ENCODE measurements at places on chromosomes 3 and 15.

- DNase-seq = no peak
Measured at GRCh38 chr3:28682121-28682520, 333.5 kb upstream of the AZI2 start.

GRCh38 chr15:38275959-38276358 is 23.3 kb downstream of the SPRED1 start:
- DNase-seq = no peak

GRCh38 chr3:195883801-195884200 is 24.6 kb downstream of the TNK2 start:
- DNase-seq = no peak

- DNase-seq = no peak
Measured at GRCh38 chr3:168455814-168456213, 360.1 kb upstream of the GOLIM4 start.

DNA sequence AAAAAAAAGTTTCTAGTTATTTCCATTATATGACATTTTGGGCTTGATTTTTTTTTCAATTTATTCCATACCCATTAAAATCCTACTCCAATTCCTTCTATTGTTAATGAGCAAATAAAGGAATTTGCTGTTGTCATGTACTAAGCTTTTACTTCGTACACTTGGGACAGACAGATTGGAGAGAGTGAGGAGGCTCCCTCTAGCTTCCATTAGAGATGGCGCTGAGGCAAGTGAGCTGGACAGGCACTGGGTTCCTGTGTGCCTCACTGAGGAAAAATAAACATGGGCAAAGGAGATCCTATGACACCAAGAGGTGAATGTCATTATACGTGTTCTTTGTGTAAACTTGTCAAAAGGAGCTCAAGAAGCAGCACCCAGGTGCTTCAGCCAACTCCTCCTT is 441.1 kb upstream of the MDFIC2 start:
- no peak for DNase-seq

GRCh38 chr3:105516972-105517371 is 150.3 kb downstream of the ALCAM start:
- peak; percentile 61 for DNase-seq

DNA sequence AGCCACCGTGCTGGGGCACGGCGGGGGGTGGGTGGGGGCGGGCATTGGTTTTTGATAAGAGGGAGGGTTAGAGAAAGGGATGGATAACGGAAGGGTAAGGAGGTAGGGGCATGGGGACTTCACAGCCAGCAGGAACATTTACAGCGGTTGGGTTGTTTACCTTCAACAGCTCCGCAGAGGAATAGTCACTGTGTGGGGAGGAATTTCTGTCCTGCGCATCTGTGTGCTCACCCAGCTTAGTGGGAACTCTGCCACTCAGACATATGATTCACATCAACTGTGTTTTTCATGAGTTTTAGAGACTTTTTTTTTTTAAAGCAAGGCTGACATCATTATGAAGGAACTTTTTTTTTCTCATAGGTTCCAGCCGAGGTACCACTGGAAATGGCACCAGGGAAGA is 19.6 kb downstream of the CHRD start:
- DNase-seq = no peak

DNA sequence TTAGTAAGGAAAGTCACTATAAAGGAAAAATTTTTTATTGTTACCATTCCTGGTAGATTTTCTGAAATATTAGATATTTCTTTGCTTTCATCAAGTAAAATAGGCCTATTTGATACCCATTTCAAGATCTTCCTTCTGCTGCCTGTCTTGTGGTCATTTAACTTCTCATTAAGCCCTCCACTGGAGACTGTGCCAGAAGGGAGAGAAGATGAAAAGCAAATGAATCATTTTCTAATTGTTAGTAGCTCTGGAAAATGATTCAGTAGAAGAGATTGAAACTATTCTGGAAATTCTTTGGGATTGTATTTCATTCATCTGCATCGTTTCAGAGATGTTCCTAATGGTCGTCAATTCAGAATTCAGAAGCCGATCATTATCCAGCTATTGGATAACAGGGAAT is 3.2 kb downstream of the KCTD6 start:
- no peak for DNase-seq

- DNase-seq = no peak
Measured at GRCh38 chr3:109346770-109347295, 9.5 kb upstream of the DPPA4 start.

DNA sequence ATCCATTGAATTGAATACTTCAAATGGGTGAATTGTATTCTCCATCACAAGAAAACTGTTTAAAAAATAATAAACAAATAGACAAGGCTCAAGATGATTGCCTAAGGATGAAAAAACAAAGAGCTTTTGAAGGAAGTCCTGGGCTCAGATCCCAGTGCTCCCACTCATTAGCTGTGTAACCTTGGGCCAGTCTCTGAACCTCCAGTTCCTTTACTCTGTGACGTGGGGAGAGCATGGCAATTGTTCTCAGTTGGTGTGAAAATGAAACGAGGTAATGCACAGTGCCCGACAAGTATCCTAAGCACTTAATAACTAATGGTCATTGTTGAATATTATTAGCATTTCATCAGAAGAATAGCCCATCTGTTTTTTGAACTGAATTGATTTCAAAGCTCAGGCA is 40.7 kb downstream of the TNIK start:
- DNase-seq = peak; percentile 49

DNA sequence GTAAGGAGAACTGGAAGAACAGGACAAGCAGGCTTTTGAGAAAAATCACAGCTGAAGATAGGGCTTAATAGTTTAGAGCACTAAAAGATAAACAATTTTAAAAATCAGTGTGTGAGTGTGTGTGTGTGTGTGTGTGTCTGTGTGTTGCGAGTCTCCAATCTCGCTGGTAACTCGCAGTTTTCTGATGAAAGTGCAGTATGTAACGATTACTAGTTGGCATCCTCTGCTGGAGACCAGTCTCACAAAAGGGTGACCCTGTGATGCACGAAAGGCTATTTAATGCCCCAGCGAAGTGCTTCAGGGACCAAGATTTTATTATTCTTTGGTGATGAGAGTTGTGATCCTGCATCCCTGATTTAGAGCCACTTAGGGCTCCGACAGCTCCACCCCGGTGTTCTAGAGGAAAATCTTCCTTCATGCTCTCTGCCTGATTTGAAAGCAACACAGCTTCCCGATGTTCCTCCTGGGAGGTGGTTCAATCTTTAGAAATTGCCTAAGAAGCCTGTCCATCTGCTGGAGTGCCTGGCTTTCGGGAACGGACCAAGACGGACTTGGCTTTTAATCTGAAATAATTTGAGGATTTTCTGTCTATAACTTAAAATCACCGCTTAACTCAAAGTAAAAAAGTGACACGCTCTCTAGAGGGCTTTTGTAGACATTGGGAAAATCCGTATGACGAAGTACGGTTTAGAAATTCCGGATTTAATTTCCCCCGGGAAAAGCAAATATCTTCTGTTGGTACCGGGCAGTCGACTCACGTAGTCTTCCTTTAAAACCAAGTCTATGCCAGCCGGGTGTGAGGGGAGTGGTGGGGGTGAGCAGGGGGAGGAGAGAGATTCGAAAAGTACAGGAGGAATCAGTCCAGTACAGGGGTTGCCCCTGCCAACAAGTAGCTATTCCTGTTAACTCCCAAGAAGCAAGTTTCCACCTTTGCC is 1.1 kb upstream of the ALCAM start:
- DNase-seq = peak; percentile 69

DNA sequence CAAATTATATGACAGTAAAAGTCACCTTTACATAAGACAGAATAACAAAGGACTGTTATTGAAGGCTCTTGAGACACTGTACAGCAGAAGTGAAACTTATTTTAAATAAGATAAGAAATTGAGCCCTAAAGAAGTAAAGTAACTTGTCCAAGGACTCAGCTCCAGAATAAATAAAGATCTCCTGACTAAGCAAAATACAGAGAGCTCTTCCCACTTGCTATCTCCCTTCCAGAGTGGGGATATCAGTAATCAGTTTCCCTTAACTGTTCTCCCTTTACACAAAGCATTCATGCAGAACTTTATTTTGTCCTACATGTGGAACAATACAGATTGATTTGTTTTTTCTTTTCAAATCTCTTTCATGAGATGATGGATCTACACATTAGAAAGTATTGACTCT is 129.5 kb upstream of the BHLHE40 start:
- DNase-seq = no peak

DNA sequence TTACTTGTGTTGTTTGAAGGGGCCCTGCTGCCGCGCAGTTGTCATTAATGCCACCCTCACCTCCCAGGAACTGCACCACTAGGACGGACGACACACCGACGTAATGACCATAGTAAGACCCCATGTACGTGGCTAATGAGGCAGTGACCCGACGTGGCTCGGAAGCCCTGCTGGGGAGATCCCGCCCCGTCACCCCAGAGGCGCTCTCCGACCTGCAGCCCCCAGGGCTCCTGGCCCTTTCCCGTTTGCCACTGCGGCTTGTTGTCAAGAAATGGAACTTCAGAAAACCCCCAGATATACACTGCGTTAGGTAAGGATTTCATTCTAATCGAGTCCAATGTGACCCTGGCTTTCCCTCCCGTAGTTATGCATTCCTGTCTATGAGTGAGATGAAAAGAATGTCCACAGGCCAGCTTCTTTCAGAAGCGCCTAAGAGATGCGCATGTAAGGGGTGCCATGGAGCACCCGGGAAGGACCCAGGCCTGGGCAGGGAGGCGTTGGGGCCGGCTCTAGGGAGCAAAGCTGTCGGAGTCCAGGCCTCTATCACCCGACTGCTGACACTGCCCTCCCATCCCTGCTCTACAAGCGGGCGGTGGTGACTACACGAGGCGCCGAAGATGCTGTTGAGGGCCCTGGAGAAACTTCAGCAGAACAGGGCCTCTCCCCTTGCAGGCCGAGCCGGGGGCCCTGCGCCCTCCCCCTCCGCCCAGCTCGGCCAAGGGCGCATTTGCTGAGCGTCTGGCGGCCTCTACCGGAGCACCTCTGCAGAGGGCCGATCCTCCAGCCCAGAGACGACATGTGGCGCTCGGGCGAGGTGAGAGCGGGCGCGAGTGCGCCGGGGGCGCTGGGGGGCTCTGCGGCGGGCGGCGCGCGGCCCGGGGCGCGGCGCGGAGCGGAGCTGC is at the start of gene GABRA5:
GABRA5 (plus strand) TSS at position 765 of the 902 bp plus-strand sequence. CDS start 2,187 bp downstream, outside the sequence.
- DNase-seq = peak; percentile 19

DNA sequence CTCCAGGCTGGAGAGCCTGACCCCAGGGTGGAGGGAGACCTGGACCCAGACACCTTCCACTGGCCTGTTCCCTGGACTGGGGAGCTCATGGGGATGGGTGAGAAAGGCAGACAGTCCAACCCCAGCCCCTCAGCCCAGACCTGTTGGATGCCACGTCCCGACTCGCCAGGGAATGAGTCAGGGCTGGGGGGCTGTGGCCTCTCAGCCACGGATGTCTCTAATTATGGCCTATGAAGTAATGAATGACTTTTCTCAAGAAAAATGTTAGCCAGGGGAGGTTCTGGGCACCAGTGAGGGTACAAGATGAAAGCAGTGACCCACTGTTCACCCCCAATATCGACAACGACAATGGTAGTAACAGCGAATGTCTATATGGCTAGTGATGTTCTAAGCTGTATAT is 107.0 kb upstream of the RPL32 start:
- no peak for DNase-seq

DNA sequence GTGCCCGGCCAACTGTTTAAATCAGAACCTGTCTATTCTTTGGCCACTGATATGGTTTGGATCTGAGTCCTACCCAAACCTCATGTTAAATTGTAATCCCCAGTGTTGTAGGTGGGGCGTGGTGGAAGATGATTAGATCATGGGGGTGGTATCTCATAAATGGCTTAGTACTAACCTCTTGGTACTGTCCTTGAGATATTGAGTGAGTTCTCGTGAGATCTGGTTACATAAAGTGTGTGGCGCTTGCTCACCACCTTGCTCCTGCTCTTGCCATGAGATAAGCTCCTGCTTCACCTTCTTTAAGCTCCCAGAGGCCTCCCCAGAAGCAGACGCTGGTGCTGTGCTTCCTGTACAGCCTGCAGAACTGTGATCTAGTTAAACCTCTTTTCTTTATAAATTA is 42.4 kb downstream of the REC114 start:
- DNase-seq = no peak

GRCh38 chr3:196639483-196640296 is at the start of gene NRROS:
NRROS (plus strand) TSS chr3:196639694; CDS start chr3:196654540, 14,846 bp downstream.
- peak; percentile 67 for DNase-seq

GRCh38 chr3:184540777-184541681 is 20.6 kb upstream of the EPHB3 start:
- no peak for DNase-seq

DNA sequence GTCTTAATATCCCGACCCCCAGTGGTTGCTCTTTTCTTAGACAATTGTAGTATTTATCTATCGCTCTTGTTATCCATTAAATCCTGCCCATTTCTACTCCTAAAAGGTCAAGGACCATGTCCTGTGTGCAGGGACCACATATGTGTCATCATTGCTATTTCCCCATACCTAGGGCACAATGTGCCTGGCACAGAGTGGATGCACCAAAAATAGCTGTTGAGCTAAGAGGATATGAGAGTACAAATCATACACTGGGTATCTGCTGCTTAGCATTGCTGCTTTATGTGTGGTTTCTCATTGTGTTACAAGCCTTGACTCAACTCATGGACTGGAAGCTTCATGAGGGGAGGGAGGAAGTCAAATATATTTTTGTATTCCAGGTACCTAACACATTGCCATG is 3.4 kb upstream of the MITF start:
- DNase-seq = no peak

- DNase-seq = no peak
Measured at GRCh38 chr3:107919239-107919638, 171.6 kb downstream of the CD47 start.

DNA sequence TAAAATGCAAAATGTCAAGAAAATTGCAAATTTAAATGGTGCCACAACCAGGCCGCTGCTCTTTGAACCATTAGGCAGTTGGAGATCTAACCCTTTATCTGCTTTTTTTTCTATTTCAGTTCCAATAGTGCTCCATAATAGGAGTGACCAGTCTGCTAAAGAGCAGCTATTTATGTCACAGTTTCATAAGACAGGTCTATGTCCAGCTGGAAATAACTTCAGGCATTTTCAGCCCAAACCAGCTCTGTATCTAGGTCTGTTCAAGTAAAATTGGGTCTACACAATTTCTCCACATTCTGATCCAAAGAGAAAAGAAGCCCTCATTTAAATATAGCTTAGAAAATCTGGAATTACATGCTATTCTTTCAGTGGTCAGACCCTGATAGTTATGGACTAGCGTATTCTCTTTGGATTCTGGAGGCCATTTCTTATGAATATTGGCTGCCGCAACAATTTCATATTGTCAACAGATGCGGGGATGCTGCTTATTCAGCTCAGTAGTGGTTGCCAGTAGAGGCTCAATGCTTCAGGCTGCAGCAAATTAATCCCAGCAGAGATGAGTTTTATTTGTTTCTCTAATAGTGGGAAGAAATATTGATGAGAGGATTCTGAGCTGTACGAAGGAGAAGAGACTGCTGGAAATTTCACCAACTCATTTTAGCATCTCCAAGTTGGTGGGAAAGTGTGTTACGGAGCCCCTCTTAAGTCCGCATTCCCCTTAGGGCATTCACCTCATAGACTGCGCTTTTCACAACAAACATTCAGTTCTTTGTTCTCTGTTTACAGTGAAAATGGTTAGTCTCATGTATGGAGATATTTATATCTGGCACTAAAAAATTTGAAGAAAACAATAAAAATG is 887.0 kb downstream of the ROBO1 start:
- DNase-seq = peak; percentile 64
